ENCODE measurements at places on chromosomes 7 and 10.

DNA sequence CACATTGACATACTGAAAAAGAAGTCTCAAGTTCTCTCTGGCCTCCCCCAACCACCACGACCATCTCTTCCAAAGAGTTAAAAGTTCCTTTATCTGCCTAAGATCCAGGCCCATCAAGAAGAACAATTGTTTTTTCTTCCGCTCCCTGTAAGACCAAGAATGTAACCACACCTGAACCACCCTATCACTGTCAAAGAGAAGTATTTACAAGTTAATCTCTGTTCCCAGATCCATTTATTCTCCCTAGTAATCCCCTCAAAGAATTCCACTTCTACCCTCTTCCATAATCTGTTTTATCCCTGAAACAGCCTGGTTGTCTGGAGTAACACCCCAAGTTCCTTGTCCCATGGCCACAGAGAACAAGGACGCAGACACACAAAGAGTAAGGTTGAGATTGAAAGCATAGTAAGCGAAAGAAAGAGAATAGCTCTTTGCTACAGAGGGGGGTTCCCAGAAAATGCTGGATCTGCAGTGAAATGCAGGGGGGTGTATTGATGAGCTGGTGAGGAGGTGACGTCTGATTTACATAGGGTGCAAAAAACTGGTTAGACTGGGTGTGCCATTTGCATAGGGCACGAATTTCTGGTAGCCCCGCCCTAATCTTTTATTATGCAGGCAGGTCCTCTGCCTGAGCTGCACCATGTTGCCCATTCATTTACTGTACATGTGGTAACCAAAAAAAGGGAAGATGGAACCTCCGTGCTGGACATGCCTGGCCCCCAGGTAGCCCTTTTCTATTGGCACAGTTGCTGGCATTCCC lies 122.0 kb downstream of the SKIDA1 start:
- no peak for DNase-seq

GRCh38 chr10:121680879-121681655 lies 82.8 kb upstream of the FGFR2 start:
- no peak for DNase-seq

DNA sequence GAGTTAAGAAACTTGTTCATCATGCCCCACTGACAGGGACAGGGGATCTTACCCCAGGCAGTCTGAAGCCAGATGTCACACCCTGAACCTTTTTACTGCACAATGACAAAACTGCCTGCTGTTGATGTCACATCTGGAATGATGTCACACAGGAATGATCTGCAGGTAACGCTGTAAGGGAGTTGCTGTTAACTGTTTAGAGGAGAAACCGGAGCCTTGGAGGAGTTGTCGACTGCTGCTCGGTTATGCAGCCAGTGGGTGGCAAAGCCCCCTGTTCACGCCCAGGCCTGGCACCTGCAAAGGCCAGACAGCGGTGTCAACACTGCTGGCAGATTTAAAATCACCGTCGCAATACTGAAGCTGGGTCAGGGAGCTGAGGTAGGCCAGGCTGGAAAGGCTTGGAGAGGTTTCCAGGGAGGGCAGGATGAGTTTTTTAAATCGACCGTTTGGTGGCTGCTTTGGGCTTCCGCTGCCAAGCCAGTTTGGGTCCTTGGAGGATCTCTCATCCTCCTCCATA lies 10.0 kb upstream of the SLIT1 start:
- no peak for DNase-seq

GRCh38 chr10:10831085-10831484 lies 186.6 kb upstream of the CELF2 start:
- no peak for DNase-seq

GRCh38 chr10:84424731-84425167 lies 96.4 kb downstream of the CCSER2 start:
- DNase-seq = peak; percentile 85

DNA sequence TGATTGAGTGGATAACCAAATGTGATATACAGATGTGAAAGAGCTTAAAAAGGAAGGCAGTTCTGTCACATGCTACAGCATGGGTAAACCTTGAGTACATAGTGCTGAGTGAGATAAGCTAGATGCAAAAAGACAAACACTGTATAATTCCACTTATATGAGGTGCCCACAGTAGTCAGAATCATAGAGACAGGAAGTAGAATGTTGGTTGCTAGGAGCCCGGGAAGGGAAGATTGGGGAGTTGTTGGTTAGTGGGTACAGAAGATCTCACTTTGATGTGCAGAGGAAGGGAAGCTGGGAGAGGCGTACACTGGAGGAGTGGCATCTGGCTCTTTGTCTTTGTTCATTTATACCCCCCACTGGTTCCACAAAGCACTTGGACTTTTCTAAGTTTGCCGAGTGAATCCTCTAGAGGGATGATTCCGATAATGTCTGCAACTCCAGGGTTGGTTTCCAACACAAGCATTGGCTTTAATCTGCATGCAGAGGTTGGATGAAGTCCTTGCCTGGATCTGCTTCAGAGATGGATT lies 39.5 kb downstream of the TSPAN14 start:
- no peak for DNase-seq

GRCh38 chr7:131336956-131337355 lies 9.3 kb downstream of the MKLN1 start:
- DNase-seq = no peak

- no peak for DNase-seq
Observed at GRCh38 chr10:44306762-44307161, 78.1 kb downstream of the CXCL12 start.

DNA sequence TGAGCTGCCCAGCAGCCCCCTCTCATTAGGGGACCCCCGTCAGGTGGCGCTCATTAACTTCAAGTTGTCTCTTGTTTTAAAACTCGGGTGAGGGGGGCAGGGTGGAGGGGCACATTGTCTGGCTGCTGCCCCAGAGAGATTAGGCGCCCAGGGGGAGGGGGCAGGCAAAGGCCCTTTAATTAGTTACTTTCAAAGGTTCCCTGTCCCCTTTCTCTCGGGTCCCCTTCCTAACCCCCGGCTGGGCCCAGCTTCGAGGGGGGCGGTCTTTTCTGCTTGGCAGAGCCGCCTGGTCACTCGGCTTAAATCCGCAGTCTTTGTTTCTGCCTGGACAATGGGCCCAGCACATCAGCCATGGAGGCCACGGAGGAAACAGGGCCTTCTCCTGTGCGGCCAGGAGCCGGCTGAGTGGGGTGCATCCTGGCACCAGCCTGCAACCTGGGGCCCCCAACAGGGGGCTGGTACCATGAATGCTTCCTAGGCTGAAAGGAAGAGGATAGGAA lies 38.9 kb upstream of the SLF2 start:
- DNase-seq = no peak

GRCh38 chr7:110983822-110984456 lies 107.0 kb upstream of the LRRN3 start:
- no peak for DNase-seq

DNA sequence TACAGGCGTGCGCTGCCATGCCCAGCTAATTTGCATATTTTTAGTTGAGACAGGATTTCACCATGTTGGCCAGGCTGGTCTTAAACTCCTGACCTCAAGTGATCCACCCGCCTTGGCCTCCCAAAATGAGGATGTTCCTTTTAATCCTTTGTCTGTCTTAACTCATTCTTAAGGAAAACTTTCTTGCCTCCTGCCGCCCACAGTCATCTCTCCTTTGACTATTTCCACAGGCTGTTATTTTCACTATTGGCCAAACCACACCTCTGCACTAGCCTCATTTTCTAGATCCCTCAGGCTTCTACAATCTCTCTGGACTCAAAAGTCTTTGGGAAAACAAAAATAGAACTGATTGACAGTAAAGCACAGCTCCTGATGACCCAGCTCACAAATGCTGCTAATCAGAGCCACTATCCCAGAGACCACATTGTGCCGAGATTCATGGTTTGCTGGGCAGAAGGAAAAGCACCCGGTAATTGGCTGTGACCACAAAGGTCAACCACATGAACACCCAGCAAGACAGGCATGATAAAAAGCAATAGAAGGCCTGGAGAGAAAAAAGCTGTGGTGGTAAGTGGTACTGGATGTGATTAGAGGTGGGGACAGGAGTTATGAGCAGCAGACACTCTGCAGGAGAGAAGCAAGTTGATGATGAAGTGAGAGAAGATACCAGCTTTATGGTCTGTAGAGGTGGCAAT lies 44.1 kb upstream of the ZNRF2 start:
- no peak for DNase-seq

- DNase-seq = no peak
Observed at GRCh38 chr7:123802249-123802648, 42.7 kb upstream of the HYAL4 start.
